ENCODE measurements at places on chromosomes 7 and 10.

GRCh38 chr10:35572583-35572982 lies 32.6 kb upstream of the GJD4 start:
- DNase-seq: no peak

DNA sequence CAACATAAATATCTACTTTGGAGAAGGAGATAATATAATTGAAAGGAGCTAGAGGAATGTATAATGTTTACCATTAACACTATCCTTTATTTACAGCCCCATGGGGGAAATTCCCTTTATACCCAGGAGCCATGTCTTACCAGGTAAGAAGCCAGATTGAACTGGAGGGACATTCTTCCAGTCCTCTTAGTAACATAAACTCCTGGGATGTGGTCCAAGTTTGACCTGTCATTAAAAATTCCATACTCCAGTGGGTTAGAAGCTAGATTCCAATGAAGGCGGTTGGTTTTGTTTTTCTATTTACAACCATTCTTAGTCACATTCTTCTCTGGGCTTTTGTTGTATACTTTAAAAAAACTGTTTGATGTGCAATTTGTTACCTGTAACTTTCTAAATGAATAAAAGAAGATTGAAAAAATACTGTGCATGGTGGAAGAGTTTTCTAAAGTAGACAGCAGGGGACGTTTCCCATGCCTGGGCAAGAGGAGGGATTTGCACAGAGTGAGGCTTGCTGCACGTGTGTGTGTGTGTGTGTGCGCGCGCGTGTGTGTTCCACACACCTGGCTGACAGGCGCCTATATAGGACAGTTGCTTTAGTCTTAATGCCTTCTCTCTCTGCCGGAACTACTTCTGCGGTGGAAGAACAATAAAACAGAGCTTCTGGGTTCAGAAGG lies 2.0 kb downstream of the PLCE1 start:
- no peak for DNase-seq

- no peak for DNase-seq
These were observed 181.2 kb upstream of the PRSS58 start for GRCh38 chr7:142438923-142439515.

- no peak for DNase-seq
These were observed 409.1 kb downstream of the SDK1 start for GRCh38 chr7:3710122-3710521.

DNA sequence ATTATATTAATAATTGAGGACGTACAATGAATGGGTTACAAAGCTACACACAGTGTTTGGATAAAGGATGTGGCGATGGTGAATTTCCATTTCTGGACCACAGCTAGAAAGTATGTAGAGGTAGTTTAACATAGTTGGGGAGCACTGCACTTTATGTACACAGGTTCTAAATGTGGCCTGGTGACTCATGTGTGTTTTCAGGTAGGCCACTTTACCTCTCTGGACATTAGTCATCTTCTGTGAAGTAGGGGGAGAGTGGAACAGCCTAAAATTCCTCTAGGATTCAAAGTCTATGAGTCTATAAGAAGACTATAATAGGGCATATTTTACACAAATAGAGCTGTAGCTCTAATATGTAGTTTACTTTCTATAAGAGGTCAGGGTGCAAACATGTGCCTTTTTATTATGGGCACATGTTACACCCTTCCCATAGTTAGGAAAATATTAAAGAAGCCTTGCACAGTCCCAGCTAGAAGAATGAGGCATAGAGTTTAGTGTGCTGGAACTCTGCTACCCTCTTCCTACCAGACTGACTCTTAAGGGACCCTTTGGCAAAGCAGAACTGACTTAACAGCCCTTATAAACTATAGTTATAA lies 594.9 kb downstream of the LRMDA start:
- no peak for DNase-seq

DNA sequence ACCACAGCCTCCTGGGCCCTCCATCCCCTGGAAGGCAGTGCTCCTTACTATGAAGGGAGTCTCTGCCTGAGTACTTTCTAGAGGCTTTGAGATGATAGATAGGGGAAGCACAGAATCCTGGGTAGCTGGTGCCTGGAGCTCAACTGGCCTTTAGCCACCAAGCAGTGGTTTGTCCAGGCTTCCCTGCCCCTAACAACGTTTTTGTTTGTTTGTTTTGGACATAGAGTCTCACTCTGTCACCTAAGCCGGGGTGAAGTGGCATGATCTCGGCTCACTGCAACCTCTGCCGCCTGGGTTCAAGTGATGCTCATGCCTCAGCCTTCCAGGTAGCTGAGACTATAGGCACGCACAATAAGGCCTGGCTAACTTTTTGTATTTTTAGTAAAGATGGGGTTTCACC lies 289.4 kb downstream of the PLXNA4 start:
- no peak for DNase-seq

DNA sequence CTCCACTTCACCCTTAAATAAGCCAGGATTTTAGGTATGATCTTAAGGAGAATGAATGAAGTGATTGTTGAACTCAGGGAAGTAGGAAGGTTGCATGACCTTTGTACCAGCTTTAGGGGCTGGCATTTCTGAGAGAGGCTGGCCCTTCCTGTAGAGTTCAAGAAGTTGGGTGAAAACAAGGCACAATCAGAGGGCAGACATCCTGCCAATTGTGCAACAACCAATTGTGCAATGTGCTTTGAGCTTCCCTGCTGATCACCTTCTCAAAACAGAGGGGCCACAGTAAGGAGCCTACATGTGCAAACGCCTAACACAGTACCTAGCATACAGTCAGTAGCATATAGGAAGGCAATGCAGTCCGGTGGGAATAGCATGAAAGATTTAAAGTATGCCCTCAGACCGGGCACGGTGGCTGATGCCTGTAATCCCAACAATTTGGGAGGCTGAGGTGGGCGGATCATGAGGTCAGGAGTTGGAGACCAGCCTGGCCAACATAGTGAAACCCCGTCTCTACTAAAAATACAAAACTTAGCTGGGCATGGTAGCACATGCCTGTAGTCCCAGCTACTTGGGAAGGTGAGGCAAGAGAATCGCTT lies 5.4 kb downstream of the CPVL start:
- DNase-seq: no peak

DNA sequence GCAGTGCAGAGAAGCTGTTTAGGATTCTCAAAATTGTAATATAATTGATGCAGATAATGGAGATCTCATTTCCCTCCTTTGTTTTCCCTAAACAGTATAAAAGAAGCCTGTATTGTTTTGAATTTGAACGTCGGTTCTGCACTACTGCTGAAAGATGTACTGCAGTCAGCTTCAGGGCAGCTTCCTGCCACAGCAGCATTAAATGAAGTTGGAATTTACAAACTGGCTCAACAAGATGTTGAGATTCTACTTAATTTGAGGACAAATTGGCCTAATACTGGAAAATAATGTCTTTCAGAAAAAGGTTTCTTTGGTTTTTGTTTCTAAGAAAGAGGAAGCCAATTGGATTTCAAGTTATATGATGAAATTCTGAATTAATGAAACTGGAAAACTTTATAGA lies 14.3 kb downstream of the EFCAB10 start:
- no peak for DNase-seq

GRCh38 chr7:128350708-128351295 lies 7.1 kb upstream of the RBM28 start:
- no peak for DNase-seq

DNA sequence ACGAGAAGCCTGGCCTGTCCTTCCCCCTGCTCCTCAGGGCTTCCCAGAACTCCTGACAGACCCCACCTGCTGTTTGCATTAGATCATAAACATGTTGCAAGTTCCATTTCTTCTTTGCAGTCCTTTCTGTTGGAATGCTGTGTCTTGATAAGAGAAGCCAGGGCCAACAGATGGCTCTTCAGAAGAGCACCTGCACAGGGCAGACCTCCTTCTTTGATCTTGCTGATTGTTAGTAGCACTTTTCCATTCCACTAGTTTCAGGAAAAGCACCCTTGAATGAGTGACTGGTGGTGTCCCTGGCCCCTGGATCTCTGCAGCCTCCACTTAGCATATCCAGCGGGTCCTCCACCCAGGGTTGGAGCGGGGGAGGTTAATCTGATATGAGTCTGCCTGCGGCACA lies 243.2 kb downstream of the GFRA1 start:
- no peak for DNase-seq

GRCh38 chr7:25897261-25897782 lies 254.7 kb upstream of the NFE2L3 start:
- no peak for DNase-seq

GRCh38 chr10:77638321-77639101 lies 903 bp upstream of the KCNMA1 start:
- DNase-seq: no peak
